Panc1 (cell line): ENCODE measurements at places on chromosomes 2 and 18.

GRCh38 chr2:10457846-10458598 is 9.9 kb upstream of the ODC1 start:
- DNase-seq, result no peak

- no peak for DNase-seq
Observed at GRCh38 chr2:191951376-191951775, 104.5 kb upstream of the CAVIN2 start.

GRCh38 chr18:50133526-50133925 is 61.4 kb downstream of the MYO5B start:
- DNase-seq, result no peak

DNA sequence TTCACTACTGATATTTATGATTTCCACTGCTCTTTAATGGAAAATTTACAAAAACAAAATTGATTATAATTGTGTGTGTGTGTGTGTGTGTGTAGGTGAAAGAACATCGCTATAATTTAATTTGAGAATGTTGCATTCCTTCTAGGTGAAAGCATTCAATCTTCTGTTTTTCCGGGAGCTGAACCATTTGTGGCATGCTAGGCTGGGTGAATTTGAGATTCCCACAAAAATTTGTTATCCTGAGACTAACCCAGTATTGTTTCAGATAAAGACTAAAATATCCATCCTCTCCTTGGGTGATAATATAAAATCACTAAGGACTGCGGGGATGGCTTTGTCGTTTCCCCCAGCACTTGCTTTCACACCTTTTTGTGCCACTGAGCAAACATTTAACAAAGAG is 911.2 kb upstream of the PIK3C3 start:
- no peak for DNase-seq

GRCh38 chr2:135119582-135119981 is 67.5 kb downstream of the RAB3GAP1 start:
- DNase-seq, result no peak

- no peak for DNase-seq
Observed at GRCh38 chr2:18752667-18753422, 163.5 kb upstream of the NT5C1B start.

- DNase-seq, result no peak
Observed at GRCh38 chr2:12081481-12082210, 335.2 kb downstream of the LPIN1 start.

GRCh38 chr2:6888724-6889123 is 11.1 kb downstream of the RSAD2 start:
- no peak for DNase-seq

GRCh38 chr2:240395896-240396622 is 39.4 kb upstream of the GPC1 start:
- no peak for DNase-seq

GRCh38 chr18:3692691-3693090 is 242.7 kb downstream of the TGIF1 start:
- DNase-seq, result no peak

GRCh38 chr2:86284987-86285386 is 52.4 kb downstream of the REEP1 start:
- no peak for DNase-seq

- DNase-seq, result no peak
Observed at GRCh38 chr2:25378731-25379490, 37.2 kb upstream of the DNMT3A start.

GRCh38 chr2:228065686-228066085 is 115.8 kb downstream of the SPHKAP start:
- no peak for DNase-seq

DNA sequence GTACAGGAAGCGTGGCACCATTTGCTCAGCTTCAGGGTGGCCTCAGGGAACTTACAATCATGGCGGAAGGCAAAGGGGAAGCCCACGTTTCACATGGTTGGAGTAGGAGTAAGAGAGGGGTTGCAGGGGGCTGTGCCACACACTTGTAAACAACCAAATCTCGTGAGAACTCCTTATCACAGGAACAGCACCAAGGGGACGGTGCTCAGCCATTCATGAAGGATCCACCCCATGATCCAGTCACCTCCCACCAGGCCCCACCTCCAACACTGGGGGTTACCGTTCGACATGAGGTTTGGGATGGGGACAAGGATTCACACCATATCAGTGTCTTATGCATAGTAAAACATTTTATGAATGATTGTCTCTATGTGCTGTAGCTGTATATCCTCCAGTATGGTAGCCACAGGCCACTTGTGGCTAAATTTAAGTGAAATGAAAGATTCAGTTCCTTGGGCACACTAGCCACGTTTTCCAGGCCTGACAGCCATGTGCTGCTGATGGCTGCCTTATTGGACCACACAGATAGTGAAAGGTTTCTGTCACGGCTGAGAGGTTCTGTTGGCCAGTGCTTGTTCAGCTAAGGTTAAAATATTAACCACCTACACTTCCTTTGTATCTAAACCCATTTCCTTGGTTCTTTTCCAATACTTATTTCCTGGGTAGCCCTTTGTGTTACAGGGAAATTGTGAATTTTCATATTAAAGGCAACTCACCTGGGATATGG is 77.3 kb downstream of the AGAP1 start:
- no peak for DNase-seq

DNA sequence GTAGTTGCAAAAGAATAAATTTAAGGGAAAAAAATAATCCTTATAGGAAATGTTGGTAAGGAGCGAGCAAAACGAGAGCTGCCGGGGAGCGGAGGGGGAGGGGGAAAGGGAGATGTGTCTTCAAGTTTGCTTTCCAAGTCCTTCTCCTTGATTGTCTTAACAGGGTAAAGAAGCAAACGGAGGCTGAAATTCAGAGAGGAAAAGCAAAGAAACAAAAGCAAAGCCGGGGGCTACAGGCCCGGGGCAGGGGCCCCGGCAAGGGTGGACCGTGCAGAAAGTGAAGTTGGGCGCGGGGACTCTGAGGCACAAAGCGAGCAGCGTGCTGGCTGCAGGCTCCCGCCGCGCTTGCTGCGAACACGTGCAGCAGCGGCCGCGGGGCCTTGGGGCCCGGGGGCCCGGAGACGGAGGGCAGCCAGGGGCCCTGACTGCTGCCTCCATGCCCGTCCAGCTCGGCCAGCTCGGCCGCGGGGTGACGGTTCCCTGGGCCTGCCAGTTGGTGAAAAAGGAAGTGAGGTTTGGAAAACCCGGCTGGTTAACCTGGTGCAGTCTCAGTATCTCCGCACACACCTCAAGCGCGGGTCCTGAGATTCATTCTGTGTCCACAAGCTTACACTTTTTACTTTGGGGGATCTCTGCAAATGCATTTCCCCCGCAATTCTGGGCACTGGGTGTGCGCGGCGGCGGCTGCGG is 4.1 kb downstream of the BCL11A start:
- DNase-seq, result no peak
